ENCODE measurements at places on chromosomes 2 and 18. TPM values are rescaled to one million over a fixed set of nuclear protein-coding genes. Genes with fewer than 3 reads are reported as not detected.

RNU2-63P gene
- total RNA-seq: not detected

PSMA8 gene
- total RNA-seq: not detected

SCN9A gene
- total RNA-seq: 2.6 TPM

CNNM3 gene
- total RNA-seq: 7.5 TPM

UGT1A8 gene
- total RNA-seq: 0.08 TPM

DYSF gene
- 2.5 TPM for total RNA-seq

TTC27 gene
- total RNA-seq: 29.7 TPM

TUBA3E gene
- total RNA-seq: not detected

PRSS56 gene
- not detected for total RNA-seq

FHOD3 gene
- 7.0 TPM for total RNA-seq

IL18R1 gene
- total RNA-seq: 1.1 TPM

SIX2 gene
- total RNA-seq: 0.47 TPM

UGT1A10 gene
- total RNA-seq: not detected

SCYGR4 gene
- not detected for total RNA-seq

NFE2L2 gene
- total RNA-seq: 53.1 TPM

SAG gene
- not detected for total RNA-seq

KIDINS220 gene
- total RNA-seq: 59.8 TPM

C1QL2 gene
- total RNA-seq: not detected

CBLN2 gene
- total RNA-seq: not detected

POTEI gene
- not detected for total RNA-seq

HOXD12 gene
- not detected for total RNA-seq

GPR45 gene
- total RNA-seq: not detected

TBR1 gene
- not detected for total RNA-seq

MC5R gene
- total RNA-seq: not detected

TMEM169 gene
- 0.47 TPM for total RNA-seq

FAM237A gene
- not detected for total RNA-seq

FHL2 gene
- total RNA-seq: 119 TPM

KCNJ3 gene
- total RNA-seq: not detected

PCGF1 gene
- 36.6 TPM for total RNA-seq

CASP8 gene
- total RNA-seq: 11.9 TPM

ZNF396 gene
- total RNA-seq: 1.6 TPM

DGKD gene
- total RNA-seq: 11.8 TPM

CYRIA gene
- total RNA-seq: 4.3 TPM

LANCL1 gene
- 40.0 TPM for total RNA-seq

GALNT3 gene
- total RNA-seq: 0.08 TPM

M1AP gene
- total RNA-seq: not detected

DSG1 gene
- total RNA-seq: not detected

SCN2A gene
- 1.8 TPM for total RNA-seq

ZSWIM2 gene
- not detected for total RNA-seq

All from smooth muscle cell of the coronary artery (primary cell).